ENCODE measurements at places on chromosomes 6 and 20. TPM values are rescaled to one million over a fixed set of nuclear protein-coding genes. Genes with fewer than 3 reads are reported as not detected.

The FNDC1 gene
- 10.5 TPM for total RNA-seq

The BPI gene
- 0.68 TPM for total RNA-seq

DNA sequence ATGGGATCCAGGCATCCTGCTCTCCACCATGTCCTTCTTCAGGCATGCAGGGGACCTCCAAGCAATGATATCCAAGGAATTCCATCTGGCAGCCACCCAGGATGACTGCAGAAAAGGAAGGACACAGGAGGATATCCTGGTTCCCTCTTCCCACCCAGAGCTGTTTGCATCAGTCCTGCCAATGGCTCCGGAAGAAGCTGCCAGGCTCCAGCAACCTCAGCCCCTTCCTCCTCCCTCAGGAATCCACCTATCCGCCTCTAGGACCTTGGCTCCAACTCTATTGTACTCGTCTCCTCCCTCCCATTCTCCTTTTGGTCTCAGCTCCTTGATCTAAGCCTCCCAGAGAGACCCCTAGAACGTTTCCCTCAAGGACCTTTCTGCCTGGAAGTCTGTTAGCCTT is 733 bp upstream of the PSORS1C2 start:
- DNase-seq = no peak

GRCh38 chr6:145704143-145704781 is 31.1 kb downstream of the EPM2A start:
- no peak for DNase-seq

- DNase-seq = no peak
These were observed 104.0 kb upstream of the ASF1A start for GRCh38 chr6:118789954-118790353.

Measured in chondrocyte (in vitro differentiated cells).